ENCODE measurements at places on chromosomes 11 and 22.

- no peak for DNase-seq
These were observed 872.2 kb downstream of the NTM start for GRCh38 chr11:132242632-132243031.

GRCh38 chr22:28348613-28349609 is 330.7 kb downstream of the TTC28 start:
- DNase-seq: no peak

DNA sequence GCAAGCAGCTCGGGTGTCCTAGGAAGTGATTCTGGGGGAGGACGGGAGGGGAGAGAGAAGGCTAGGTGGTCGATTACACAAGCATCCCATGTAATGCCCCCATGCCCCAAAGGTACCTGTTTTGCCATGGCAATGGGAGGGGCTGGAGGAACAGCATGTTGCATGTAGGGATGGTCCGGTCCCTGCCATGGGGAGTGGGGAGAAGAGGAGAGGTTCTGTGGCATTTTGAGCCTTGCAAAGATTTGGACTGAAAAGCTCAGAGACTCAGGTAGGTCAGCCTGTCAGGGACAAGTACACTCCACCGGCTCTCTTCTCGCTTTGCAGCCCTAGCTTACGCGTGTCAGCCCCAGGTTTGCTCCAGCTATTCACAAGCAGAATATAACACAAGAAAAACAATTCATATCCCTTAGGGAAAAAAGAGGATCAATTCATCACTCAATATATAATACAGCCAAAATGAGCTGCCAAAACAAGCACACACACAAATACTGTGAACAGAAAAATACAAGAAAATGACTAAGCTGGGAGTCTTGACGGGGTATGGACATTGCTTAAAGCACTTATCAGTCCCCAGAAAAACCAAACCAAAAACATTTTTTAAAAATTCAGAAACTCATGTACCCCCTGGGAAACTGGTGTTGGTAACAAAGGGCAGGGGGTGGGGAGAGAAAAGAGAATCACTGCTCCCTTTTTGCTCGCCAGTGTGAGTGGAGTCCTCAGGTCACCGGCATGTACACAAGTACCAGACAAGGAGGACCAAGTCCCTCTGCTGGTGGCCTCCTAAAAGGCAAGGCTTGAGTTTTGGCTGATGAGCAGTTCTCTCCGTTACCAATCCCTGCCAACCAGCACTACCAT is 21.6 kb downstream of the APOL5 start:
- DNase-seq: peak; percentile 83

GRCh38 chr11:116114198-116114651 is 610.0 kb upstream of the CADM1 start:
- DNase-seq: peak; percentile 55

- no peak for DNase-seq
These were observed 30.9 kb downstream of the OR52A5 start for GRCh38 chr11:5107285-5107684.

DNA sequence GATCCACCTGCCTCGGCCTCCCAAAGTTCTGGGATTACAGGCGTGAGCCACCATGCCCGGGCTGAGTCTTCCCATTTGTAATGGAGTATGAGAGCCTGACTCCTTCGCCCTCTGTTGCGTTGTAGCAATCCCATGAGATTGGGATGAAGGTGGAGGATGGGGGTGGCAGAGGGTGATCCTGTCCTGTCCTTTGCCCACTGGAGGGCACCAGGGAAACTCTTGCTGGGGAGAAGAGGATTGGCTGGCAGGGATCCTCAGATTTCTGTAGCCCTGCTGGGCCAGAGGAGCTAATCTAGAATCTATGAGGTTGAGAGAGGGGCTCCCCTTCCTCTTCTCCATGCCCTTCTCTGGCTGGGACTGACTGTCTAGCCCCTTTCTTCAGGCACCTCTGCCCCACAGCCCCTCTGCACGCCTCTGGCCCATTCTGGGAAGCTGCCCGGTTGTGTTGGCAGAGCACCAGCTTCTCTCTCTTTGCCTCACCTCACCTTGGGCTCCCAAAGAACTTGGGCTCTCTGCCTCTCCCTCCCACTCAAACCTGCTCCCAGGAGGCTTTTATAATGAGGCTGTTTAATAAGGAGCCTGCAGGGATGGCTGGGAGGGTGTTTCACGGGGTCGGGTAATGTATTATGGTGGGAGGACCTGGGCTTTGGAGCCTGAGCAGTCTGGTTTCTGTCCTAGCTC is 9.5 kb upstream of the CATSPER1 start:
- DNase-seq: no peak

DNA sequence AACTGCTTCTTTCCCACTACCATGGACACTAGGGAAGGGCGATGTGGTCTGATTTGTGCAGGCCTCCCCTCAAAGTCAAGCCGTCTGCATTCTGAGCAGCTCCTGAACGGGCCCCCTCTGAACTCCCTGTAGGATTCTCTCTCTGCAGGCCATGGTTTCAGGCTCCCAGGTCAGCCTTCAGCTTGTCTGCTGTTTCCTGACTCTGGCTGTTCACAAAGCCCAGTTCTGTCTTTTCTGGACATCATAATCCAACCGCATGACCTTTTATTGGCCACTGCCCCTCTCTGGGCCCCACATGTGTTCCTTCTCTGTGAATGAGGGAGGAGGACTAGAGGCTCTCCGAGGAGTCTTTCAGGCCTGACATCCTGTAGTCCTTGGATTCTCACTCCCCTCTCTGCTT is 161.0 kb downstream of the FEZ1 start:
- no peak for DNase-seq

DNA sequence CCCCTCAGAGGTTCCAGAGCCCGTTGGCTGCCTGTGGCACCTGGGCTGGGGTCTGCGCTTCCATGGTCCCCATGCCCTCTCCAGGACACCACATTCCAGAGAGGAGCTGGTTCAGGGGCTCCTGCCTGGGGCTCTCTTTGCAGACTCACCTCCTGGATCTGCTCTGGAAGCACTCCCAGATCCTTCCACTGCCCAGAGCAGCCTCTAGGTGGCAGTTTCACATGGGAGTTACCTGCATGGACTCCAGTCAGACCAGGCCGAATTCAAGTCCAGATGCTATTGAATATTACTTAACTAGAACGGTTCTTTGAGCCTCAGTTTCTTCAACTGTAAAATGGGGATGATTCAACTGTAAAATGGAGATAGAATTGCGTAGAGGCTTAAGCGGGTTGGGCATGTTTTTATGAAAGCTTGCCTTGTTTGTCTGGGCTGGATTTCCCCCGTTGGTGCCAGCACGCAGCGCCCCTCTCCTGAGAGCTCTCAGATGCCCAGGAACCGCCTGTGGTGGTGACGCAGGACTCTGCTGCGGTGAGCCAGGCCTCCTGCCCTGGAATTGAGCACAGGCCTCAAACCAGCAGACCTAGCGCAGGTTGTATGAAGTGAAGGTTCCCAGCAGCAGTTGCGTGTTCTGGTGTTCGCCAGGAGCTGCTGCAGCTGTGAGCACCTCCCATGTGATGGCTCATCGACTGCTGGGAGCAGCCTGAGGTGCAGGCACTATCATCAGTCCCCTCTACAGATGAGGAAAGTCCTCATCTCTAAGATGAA is 44.2 kb downstream of the LMO1 start:
- DNase-seq: no peak

DNA sequence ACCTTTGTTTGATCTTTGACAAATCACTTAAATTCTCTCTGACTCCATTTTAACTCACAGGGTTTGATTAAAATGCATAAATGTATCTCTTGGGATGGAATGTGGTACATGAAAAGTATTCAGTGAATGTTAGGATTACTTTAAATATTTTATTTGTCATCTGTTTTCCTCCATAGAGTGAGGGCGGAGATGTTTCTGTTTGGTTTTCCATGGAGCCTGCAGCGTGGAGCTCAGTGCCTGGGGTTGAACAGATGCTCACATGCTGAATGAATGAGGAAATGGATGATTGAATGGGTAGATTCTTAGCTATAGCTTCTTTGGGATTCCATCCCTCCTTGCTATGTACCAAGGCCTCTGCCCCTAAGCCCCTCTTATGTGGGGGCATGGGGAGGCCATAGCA is 10.0 kb downstream of the TSPAN18 start:
- no peak for DNase-seq

DNA sequence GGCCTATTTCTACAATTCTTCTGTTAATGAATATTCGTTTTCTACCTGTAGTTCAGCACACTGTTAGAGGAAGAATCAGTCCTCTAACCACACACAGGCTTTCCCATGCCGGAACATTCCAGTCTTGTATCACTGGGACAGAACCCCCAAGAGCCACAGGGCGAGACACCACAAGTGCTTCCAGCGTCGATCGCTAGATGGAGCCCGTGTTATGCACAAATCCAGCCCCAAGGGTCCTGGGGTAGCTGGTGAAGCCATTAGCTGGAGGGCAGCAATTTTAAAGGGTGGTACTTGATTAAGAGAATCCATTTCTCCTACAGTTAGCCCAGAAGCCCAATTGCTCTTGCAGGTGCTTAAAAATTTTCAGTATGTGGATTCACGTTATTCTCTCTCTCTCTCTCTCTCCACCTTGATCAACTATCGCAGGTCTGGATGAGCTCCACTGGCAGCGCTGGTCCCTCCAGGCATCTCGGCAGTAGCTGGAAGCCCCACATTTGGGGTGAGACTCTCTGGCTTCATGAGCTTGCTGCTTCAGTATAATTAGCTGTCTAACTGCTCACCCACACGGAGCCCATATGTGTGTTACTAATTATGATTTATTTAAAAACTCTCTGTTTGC is 148.2 kb upstream of the SNX19 start:
- no peak for DNase-seq

- DNase-seq: peak; percentile 93
These were observed 8.3 kb downstream of the NDUFV1 start for GRCh38 chr11:67614730-67615714.

DNA sequence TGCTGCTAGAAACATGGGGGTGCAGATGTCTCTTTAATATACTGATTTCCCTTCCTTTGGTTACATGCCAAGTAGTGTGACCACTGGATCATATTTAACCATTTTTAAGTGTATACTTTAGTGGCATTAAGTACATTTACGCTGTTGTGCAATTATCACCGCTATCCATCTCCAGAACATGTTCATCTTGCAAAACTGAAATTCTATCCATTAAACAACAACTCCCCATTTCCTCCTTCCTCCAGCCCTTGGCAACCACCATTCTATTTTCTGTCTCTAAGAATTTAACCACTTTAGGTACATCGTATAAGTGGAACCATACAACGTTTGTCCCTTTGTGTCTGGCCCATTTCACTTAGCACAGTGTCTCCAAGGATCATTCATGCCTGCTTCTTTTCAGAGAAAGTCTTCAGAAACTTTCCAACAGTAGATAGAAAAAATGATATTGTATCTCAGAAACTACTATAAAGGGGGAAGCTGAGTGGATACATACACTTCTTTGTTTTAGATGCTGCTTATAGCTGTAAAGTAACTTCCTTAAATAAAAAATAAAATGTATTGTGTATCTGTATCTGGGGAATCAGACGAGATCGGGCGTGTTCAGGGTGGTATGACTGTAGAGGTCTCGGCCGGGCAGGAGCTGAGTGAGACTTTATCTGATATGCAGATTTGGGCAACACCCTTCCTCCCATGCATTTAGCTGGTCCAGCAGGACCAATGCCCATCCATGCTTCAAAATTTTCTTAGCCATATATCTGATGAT is 44.6 kb upstream of the ZBED5 start:
- DNase-seq: no peak

GRCh38 chr22:32699686-32700085 is 101.8 kb upstream of the TIMP3 start:
- DNase-seq: no peak

DNA sequence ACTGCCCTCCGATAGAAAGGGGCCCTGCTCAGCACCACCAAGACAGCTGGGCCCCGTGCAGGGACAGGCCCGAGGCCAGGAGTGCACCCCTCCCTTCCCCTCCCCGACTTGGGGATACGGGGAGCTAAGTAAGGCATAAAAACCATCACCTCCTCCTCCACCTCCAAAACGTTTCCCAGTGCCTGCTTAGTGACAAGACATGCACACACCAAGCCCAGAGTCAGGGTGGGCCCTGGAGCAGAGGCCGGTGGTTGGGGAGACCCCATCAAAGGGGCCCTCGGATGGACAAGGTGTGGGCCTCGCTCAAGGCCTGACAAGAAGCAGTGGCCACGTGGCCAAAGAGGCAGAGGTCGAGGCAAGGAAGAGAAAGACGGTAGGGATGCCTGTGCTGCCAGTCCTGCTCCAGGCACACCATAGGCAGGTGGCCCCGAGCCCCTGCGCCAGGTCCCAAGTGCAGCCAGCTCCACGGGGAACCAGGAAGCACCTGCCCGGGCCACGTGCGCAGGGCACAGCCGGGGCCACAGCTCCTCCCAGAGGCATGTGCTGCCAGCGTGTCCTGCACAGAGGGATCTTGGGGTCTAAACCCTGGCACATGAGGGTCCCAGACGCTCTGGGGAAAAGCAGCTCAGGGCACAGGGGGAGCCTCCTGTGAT is 53.0 kb downstream of the BRD1 start:
- no peak for DNase-seq

- no peak for DNase-seq
These were observed 104.7 kb upstream of the CLMP start for GRCh38 chr11:123299721-123300120.

- DNase-seq: peak; percentile 87
These were observed at the start of gene DENND5A for GRCh38 chr11:9265211-9266131. DENND5A (minus strand) TSS chr11:9265350; CDS start chr11:9265069, 281 bp downstream.

GRCh38 chr11:82845356-82846353 is 54.6 kb downstream of the PRCP start:
- DNase-seq: no peak

DNA sequence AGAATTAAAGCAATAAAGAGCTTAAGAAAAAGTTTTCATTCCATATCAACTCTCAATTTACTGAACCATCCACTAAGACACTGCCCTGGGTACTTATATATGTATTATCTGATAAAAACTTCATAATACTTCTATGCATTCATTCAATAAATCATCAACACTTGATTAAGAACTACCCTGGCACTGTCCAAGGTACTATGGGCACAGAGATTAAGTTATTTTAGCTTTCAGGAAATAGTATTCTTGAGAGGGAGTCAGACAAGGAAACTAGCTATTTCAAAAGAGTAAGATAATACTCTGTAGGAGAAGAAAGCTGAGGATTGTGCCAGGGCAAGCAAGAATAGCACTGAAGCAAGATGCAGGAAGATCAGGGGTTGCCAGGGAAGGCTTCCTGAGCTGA is 640.8 kb downstream of the FAM181B start:
- no peak for DNase-seq

DNA sequence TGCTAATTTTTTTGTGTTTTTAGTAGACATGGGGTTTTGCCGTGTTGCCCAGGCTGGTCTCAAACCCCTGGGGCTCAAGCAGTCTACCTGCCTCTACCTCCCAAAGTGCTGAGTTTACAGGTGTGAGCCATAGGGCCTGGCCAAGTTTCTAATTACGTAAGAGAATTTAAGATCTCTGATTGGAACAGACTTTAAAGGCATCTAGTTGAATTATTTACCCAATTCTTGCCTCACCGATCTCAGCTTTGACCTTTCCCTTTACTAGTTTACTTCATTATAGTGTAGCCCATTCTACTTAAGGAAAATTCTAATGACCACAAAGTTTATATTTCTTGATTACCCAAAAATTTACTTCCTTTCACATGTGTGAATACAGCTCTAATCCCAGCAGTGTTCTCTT is 81.6 kb downstream of the YAP1 start:
- DNase-seq: no peak
